ENCODE measurements at places on chromosomes 1 and 21. TPM values are rescaled to one million over a fixed set of nuclear protein-coding genes. Genes with fewer than 3 reads are reported as not detected.

- no peaks in the 10 kb centered on the region for H3K36me3 ChIP-seq
- peaks cover 38% of the 10 kb centered on the region for H3K27me3 ChIP-seq
- H3K27ac ChIP-seq = no peak overlapping the region
- H3K4me1 ChIP-seq = no peaks in the 10 kb centered on the region
- no peak overlapping the region for H3K4me3 ChIP-seq
Observed at GRCh38 chr21:35988416-35989137, 71.7 kb downstream of the SETD4 start.

DNA sequence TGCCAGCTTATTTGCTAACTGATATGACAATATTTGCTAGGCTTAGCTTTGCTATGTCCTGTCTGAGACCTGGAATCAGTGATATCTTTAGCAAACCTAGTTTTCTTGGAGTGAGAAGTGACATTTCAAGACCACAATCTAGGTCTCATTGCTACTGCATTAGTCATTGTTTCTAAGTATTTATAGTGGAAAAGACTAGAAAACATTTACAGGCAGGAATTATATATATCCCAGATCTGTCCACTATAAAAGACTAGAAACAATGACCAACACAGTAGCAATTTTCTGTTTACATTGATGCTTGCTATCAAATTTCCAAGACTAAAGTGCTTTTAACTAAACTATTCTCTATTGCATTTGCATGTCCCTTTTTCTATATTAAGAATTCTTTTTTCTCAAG, 5.0 kb upstream of the RGS18 start:
- no peak overlapping the region for H3K27ac ChIP-seq
- H3K36me3 ChIP-seq = no peaks in the 10 kb centered on the region
- H3K27me3 ChIP-seq = no peaks in the 10 kb centered on the region
- H3K4me1 ChIP-seq = no peaks in the 10 kb centered on the region

- no peak for DNase-seq
- H3K27ac ChIP-seq = no peak overlapping the region
- no peak overlapping the region for H3K4me3 ChIP-seq
- no peaks in the 10 kb centered on the region for H3K36me3 ChIP-seq
Observed at GRCh38 chr1:30465096-30465495, 258.3 kb downstream of the MATN1 start.

GRCh38 chr1:91501523-91501851, 836 bp downstream of the CDC7 start:
- DNase-seq = no peak
- H3K27ac ChIP-seq = peak overlapping the region; percentile 89
- H3K27me3 ChIP-seq = no peaks in the 10 kb centered on the region
- peak overlapping the region; percentile 77 for H3K4me3 ChIP-seq
- no peaks in the 10 kb centered on the region for H3K36me3 ChIP-seq

- no peaks in the 10 kb centered on the region for H3K36me3 ChIP-seq
- H3K27me3 ChIP-seq = no peaks in the 10 kb centered on the region
- H3K4me1 ChIP-seq = peaks cover 15% of the 10 kb centered on the region
- H3K4me3 ChIP-seq = no peak overlapping the region
- H3K27ac ChIP-seq = no peak overlapping the region
Observed at GRCh38 chr1:224730540-224730939, 114.4 kb downstream of the CNIH3 start.

GRCh38 chr1:55503663-55504305, 288.6 kb upstream of the USP24 start:
- peak overlapping the region; percentile 15 for H3K27ac ChIP-seq
- no peaks in the 10 kb centered on the region for H3K36me3 ChIP-seq
- H3K4me1 ChIP-seq = peaks cover 15% of the 10 kb centered on the region
- DNase-seq = no peak
- H3K27me3 ChIP-seq = peaks cover 15% of the 10 kb centered on the region
- H3K4me3 ChIP-seq = no peak overlapping the region

GRCh38 chr21:38769191-38769780, 36.4 kb upstream of the ETS2 start:
- H3K36me3 ChIP-seq = no peaks in the 10 kb centered on the region
- no peak for DNase-seq
- peaks cover 53% of the 10 kb centered on the region for H3K4me1 ChIP-seq

- no peaks in the 10 kb centered on the region for H3K36me3 ChIP-seq
- no peak overlapping the region for H3K4me3 ChIP-seq
- peaks cover 20% of the 10 kb centered on the region for H3K4me1 ChIP-seq
- DNase-seq = no peak
- no peaks in the 10 kb centered on the region for H3K27me3 ChIP-seq
Observed at GRCh38 chr1:156998301-156998700, 47.2 kb downstream of the ARHGEF11 start.

DNA sequence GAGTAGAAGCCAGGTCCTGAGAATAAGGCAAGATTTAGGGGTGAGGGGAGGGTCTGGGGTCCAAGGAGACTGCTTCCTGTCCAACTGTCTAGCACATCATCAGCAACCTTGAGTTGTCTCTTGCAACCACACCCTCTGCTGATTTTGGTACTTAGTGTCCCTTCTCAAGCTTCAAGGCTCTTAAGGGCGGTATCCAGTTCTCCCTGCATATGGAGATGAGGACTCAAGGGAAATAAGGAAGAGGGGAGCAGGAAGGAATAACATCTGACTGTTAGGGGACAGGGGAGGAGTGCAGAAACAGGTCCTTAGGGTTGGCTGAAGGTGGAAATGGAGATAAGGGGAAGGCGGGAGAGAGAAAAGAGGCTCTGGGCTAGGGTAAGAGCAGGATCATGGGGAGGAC, 12.3 kb downstream of the MYOG start:
- no peaks in the 10 kb centered on the region for H3K36me3 ChIP-seq
- H3K4me1 ChIP-seq = peaks cover 11% of the 10 kb centered on the region
- no peak for DNase-seq
- no peak overlapping the region for H3K27ac ChIP-seq

GRCh38 chr1:94595658-94596057, 54.1 kb upstream of the F3 start:
- no peaks in the 10 kb centered on the region for H3K36me3 ChIP-seq
- peaks cover 3% of the 10 kb centered on the region for H3K27me3 ChIP-seq
- no peak overlapping the region for H3K27ac ChIP-seq
- no peak for DNase-seq
- no peak overlapping the region for H3K4me3 ChIP-seq

GRCh38 chr1:117976381-117976780, 46.8 kb downstream of the WDR3 start:
- H3K4me3 ChIP-seq = no peak overlapping the region
- H3K4me1 ChIP-seq = no peaks in the 10 kb centered on the region
- DNase-seq = no peak
- H3K27ac ChIP-seq = no peak overlapping the region
- H3K27me3 ChIP-seq = no peaks in the 10 kb centered on the region
- H3K36me3 ChIP-seq = no peaks in the 10 kb centered on the region

DNA sequence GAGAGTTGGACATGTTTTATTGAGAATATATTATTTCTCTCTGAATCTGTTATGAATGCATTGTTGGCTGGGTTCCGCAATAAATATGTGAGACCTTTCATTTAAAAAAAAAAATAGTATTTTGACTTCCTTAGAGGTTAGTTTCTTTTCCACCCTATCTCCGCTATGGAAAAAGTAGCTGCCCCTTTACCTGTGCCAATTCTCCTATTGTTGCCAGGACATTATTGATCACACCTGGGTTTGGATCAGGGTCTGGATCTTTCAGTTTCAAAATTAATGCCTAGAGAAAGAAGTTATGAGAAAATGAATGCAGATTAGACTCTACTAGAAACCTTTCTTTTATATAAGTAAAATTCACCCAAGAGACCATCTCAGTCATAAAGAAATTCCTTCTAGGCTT, 29.1 kb downstream of the MTOR start:
- no peak overlapping the region for H3K4me3 ChIP-seq
- H3K4me1 ChIP-seq = peaks cover 3% of the 10 kb centered on the region
- peaks cover 59% of the 10 kb centered on the region for H3K36me3 ChIP-seq

DNA sequence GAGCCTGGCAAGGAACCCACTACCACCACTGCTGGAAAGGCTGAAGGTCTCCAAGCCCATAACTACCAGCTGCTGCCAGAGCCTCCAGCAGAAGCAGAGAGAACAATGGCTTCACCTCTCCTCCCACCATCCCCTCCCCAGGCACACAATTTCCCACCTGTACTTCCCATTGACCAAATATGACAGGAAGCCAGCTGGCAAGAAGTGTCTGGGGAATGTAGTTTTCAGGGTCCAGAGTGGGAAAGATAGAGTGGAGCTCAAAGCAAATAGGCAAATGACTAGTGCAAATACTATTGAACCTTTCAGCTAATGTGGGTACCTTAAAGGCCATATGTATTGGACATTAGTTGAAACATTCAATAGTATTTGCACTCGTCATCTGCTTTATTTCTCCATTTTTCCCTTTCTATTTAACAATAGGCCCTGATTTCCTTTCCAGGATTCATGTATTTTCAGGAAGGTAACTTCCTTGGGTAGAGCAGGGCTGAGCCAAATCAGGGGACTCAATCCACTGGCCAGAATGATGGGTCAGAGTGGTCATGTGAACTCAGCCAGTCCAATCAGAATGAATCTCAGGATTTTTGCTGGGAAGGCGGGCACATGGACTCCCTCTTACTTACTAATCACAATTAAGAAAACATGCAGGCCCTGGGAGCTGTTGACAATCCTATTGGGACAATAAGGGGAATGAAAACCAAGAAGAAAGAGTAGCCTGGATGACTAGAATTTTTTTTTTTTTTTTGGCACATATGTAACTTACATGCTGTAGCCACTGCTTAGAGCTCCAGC, 12.1 kb upstream of the NFYC start:
- H3K27me3 ChIP-seq = peaks cover 17% of the 10 kb centered on the region
- no peak overlapping the region for H3K27ac ChIP-seq
- no peak overlapping the region for H3K4me3 ChIP-seq

- DNase-seq = no peak
- no peaks in the 10 kb centered on the region for H3K36me3 ChIP-seq
- H3K4me3 ChIP-seq = no peak overlapping the region
- H3K27me3 ChIP-seq = no peaks in the 10 kb centered on the region
- no peak overlapping the region for H3K27ac ChIP-seq
Observed at GRCh38 chr1:190663962-190664361, 186.3 kb upstream of the BRINP3 start.

DNA sequence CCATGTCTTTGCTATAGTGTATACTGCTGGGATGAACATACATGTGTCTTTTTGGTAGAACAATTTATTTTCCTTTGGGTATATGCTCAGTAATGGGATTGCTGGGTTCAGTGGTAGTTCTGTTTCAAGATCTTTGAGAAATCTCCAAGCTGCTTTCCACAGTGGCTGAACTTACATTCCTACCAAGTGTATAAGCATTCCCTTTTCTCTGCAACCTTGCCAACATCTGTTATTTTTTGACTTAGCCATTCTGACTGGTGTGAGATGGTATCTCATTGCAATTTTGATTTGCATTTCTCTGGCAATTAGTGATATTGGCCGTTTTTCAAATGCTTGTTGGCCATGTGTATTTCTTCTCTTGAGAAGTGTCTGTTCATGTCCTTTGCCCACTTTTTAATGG, 37.5 kb upstream of the ANGPTL1 start:
- no peaks in the 10 kb centered on the region for H3K4me1 ChIP-seq
- H3K36me3 ChIP-seq = no peaks in the 10 kb centered on the region
- DNase-seq = no peak
- H3K27me3 ChIP-seq = no peaks in the 10 kb centered on the region

- H3K27ac ChIP-seq = no peak overlapping the region
- DNase-seq = no peak
- H3K36me3 ChIP-seq = no peaks in the 10 kb centered on the region
- no peaks in the 10 kb centered on the region for H3K27me3 ChIP-seq
- H3K4me1 ChIP-seq = peaks cover 3% of the 10 kb centered on the region
- H3K4me3 ChIP-seq = no peak overlapping the region
Observed at GRCh38 chr1:200488375-200489165, 78.7 kb upstream of the ZNF281 start.

DNA sequence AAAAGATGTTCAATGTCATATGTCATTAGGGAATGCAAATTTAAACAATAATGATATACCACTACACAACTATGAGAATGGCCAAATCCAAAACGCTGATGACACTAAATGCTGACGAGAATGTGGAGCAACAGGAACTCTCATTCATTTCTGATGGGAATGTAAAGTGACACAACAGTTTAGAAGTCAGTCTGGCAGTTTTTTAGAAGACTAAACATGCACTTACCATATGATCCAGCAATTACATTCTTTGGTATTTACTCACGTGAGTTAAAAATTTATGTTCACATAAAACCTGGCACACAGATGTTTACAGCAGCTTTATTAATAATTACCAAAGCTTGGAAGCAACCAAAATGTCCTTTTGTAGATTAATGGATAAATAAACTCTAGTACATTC, 110.4 kb upstream of the C1orf21 start:
- no peaks in the 10 kb centered on the region for H3K4me1 ChIP-seq
- DNase-seq = no peak
- no peaks in the 10 kb centered on the region for H3K27me3 ChIP-seq
- H3K4me3 ChIP-seq = no peak overlapping the region
- no peak overlapping the region for H3K27ac ChIP-seq
- H3K36me3 ChIP-seq = no peaks in the 10 kb centered on the region

DNA sequence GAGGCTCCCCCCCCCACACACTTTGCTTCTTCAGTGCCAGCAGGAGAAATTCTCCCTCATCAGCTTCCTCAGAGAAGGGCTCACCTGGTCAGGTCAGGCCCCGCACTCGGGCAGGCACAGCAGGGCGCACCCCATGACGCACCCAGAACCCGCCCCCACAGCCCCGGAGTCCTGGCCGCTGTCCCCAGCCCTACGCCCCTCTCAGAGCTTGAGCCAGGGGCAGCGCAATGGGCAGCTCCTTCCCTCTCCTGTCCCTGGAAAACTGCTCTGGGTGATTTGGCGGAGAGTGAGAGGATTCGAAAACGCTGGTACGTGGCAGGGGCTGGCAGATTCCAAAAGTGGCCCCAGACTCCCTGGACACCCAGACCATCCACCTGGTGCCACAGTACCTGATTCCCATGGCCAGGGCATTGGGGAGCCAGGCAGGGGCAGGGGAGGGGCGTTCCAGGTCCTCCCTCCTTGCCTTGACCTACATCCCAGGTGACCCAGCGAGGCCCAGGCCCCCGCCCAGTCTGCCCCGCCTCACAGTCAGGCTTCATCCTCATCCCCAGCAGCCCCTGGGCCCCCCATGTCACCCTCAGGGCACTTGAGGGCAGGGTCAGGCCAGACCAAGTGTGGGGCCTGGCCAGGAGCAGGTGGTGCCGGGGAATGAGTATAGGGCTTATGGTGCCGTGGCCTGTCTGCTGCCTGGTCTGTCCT, 23.7 kb downstream of the RRP1 start:
- H3K4me3 ChIP-seq = peak overlapping the region; percentile 28
- no peak for DNase-seq
- H3K27me3 ChIP-seq = no peaks in the 10 kb centered on the region

- peaks cover 8% of the 10 kb centered on the region for H3K4me1 ChIP-seq
- no peak for DNase-seq
- no peaks in the 10 kb centered on the region for H3K36me3 ChIP-seq
- no peaks in the 10 kb centered on the region for H3K27me3 ChIP-seq
- H3K4me3 ChIP-seq = no peak overlapping the region
Observed at GRCh38 chr21:26070822-26071425, 99.6 kb downstream of the APP start.

- peak overlapping the region; percentile 11 for H3K27ac ChIP-seq
- no peaks in the 10 kb centered on the region for H3K4me1 ChIP-seq
- no peak for DNase-seq
- H3K27me3 ChIP-seq = no peaks in the 10 kb centered on the region
- H3K36me3 ChIP-seq = no peaks in the 10 kb centered on the region
- H3K4me3 ChIP-seq = no peak overlapping the region
Observed at GRCh38 chr1:28354121-28354520, 15.4 kb upstream of the PHACTR4 start.

The TNFRSF1B gene
- total RNA-seq = 15.9 TPM

The CATSPERE gene
- 0.31 TPM for total RNA-seq

The NASP gene
- 63.2 TPM for total RNA-seq

The B3GALT2 gene
- 0.35 TPM for total RNA-seq

The KCNN3 gene
- total RNA-seq = 0.08 TPM

The ZNF124 gene
- total RNA-seq = 36.4 TPM

The LCE2B gene
- not detected for total RNA-seq

The CFHR5 gene
- not detected for total RNA-seq

All from esophagus squamous epithelium (tissue), 5 donors.